ENCODE measurements at places on chromosomes 6 and 20.
A peak's percentile ranks its signal among the peaks of the same experiment; 100 is the strongest.

DNA sequence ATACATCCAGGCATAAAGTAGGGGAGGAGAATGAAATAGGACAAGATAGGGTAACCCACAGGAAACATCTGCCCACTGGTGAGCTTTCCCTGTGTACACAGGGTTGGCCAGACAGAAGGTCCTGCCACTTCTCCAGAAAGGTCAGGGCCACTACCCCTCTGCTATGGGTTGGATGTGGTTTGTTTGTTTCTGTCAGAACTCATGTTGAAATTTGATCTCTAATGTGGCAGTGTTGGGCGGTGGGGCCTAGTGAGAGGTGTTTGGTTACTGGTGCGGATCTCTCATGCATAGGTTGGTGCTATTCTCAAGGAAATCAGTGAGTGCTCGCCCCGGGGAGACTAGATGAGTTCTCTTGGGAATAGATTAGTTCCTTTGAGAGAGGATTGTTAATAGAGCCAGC lies 15.6 kb upstream of the MAS1 start:
- DNase-seq = no peak

DNA sequence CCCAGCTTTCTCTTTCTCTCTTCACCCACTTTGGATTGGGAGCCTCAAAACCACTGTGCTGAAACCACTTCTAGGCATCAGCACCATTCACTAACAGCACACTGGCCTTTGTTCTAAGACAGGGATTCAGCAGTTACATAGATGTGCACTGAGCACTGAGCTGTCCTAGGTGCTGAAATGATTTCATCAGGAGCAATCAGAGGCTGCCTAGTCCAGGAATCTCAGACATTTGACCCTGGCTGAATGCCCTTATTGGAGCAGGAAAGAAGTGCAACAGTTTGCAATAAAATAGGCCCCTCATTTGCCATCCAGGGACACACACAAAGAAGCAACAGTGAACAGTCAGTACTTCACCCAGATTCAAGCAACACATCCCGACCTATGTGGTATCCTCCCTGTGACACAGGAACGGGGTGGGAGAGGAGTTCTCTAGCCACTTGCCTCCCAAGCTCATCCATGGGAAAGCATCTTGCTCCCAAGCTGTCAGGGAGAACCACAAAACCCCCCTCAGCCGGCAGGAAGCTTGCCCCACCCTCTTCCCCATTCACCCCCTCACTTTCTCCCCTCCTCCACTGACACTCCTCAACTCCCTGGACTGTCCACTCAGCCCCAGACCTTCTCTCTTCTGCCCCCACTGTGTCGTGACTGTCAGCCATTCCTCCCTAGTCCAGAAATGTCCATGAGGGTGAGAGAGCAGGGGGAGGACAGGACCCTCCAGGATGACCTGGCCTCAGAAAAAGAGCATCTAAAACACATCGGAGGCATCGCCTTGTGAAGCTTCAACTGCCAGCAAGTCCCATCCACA lies 304.4 kb downstream of the PREX1 start:
- no peak for DNase-seq

DNA sequence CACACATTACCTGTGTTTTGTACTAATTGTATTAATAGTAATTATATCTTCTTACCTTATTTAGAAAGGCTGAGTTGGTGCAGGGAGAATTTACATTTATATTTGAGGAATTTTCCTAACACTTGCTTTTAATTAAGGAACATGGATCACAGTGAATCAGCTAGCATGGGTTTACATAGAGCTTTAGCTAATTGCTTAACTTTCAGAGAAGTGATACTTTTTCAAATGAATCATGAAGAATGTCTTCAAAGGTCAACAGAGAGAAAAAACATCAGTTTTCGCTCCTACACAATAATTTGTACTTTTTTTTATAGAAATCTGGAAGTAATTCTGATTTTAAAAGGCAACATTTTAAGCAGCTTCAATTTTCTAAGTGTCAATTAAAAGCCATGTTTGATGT lies 195.0 kb upstream of the HEY2 start:
- DNase-seq = no peak

DNA sequence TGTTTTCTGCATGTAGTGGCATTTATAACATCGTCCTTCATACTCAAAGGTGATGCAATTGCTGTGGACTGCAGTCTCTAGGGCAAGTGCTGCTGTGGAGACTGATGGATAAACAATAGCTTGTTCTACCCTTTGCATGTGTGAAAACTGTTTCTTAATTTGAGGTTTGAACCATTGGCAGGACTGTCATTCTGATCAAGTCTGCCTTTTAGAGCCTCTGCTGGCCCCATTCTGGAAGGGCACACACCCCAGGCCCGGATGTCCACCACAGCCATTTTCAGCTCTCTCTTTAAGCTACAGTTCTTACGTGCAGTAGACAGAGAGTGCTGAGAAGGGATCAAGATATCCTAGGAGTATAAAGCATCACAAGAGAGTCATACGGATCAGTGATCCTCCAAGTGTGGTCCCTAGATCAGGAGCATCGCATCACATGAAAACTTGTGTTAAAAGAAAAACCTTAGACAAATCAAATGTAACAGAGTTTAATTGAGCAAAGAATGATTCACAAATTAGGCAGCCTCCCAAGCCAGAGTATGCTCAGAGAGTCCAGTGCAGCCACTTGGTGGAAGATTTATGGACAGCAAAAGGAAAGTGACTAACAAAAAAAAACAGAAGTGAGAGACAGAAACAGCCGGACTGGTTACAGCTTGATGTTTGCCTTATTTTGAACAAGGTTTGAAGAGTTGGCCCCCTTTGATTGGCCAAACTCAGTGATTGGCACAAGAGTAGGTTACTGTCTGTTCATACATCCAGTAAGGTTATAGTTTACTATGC lies 52.0 kb downstream of the FRK start:
- no peak for DNase-seq

- DNase-seq = no peak
Observed at GRCh38 chr6:1200409-1201101, 111.3 kb upstream of the FOXQ1 start.

- no peak for DNase-seq
Observed at GRCh38 chr6:150539568-150539967, 60.1 kb upstream of the PLEKHG1 start.

GRCh38 chr6:1570848-1571247 lies 38.9 kb upstream of the FOXC1 start:
- DNase-seq = no peak

GRCh38 chr6:163538331-163538730 lies 123.8 kb downstream of the QKI start:
- no peak for DNase-seq

DNA sequence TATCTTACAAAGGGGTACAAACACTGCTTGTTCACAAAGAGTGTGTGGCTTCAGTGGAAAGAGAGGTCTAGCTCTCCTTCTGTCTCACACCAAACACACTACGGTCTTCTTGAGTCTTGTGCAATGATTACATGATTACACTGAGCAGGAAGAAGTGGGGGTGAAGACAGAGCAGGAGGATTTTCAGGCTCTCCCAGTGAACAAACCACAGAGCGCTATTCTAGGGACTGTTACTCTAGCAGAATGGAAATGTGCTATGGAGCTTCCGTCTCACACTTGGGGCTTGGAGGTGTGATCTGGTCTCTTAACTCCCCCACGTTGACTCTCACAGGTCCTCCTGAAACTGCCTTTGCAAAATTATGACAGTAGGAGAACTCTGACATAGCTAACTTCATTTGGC lies 203.4 kb downstream of the MYLK4 start:
- no peak for DNase-seq

DNA sequence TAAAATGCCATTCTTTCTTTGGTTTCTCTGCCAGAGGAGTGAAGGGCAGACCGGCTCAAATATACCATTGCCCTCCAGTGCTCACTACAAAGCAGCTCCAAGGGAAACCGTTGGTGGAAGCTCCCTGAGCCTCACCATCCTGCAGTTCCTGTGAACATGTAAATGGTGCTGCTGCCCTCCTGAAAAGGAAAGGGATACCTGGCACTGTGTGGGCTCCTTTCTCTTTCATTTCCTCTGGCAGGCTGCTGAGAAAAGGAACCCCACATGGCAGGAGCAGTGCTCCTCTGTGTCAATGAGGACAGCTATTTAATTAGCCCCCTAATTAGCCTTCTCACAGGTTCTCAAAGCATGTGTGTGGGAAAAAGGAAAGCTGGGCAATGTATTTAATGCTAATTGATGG lies 142.5 kb downstream of the KLHL32 start:
- DNase-seq = no peak

- DNase-seq = no peak
Observed at GRCh38 chr6:116022841-116023445, 37.7 kb downstream of the FRK start.

DNA sequence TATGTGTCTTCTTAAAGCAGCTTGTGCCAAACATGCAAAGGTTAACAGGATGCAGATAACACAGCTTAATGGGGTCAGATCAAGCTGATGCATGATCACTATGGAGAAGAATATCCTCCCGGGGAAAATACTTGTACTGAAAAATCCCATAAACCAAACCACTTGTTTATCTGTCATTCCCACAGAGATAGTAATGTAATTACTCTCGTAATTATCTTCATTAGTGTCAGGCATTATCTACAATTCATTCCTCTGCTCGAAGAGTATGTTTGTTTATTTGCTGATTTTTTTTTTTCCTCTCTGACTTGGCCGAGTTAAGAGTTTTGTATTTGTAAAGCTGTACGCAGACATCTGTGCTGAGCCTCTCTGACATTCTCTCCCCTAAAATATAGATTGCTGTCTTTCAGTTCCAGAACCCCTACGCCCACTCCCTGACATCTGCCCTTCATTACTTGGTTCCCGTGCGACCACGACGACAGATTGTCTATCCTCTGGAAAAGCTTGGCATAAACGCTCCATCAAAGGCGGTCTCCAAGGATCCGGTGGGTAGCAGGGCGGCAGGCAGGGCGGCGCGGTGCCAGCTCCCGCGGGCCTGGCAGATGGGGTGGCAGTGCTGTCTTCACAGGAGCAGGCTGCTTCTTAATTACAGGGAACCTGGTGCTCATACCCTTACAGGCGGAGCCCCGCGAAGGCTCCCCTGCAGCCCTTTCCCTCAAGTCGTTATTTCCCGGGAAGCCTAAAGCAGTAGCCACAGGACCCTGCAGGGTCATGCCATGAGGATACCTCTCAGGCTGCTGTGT lies 147.2 kb downstream of the CFAP61 start:
- DNase-seq = no peak

- no peak for DNase-seq
Observed at GRCh38 chr6:100663219-100663863, 198.6 kb upstream of the SIM1 start.

GRCh38 chr6:149499066-149499465 lies 14.3 kb upstream of the ZC3H12D start:
- DNase-seq = no peak

DNA sequence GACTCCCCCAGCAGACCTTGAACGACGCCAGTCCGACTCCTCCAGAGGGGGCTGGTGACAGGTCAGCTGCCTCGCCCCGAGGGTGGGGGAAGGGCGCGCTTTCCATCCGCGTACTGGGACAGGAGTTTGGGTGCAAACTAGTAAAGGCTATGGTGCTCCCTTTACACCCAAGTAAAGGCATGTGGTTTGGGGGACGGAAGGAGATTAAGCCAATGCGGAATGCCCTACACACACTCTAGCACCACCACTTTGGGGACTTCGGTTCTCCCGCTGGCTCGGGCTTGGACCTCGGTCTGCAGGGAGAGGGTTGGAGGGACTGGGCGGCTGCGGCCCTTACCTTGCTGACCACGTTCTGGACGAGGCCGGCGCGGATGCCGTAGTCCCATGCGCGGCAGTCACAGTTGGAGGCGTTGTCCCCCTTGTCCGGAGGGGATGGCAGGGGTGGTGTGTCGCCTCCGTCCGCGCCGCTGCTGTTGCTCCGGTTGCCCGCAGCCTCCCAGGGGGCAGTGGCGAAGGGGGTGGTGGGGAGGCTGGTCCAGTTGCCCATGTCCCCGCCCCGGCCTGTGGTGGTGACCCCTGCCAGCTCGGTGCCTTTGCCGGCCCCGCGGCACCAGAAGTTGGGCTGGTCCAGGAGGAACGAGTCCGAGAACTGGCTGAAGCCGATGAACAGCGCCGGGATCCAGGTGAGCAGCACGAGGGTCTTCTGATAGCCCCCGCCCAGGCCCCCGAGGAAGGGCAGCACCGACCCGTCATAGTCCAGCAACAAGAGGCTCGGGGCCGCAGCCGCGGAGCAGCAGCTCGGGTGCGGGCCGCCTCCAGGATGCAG lies 1.1 kb downstream of the SLC22A23 start:
- no peak for DNase-seq

DNA sequence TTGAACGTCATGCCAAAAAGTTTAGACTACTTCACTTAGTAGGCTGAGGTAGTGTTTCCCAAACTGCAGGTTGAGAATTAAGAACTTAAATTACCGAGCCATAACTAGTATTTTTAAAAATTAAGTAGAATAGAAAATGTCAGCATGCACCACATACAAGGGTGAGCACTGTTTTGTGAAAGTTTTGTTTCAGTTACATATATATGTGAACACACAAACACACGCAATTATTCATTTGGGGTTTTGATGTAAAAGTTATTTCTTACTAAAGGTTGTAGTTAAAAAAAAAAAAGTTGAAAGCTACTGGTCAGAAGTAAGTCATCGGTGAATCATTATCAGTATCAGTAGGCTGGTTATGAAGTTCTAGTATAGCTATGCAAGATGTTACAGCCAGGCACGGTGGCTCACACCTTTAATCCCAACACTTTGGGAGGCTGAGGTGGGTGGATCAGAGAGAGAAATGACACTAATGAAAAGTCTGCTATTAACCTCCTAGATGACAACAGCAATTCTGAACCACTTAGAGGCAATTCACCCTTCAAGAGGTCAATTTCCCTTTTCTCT lies 24.1 kb downstream of the FASTKD5 start:
- DNase-seq = no peak

- no peak for DNase-seq
Observed at GRCh38 chr6:153032255-153032882, 29.9 kb upstream of the MTRF1L start.

GRCh38 chr6:62889240-62889639 lies 322.0 kb upstream of the FKBP1C start:
- no peak for DNase-seq

DNA sequence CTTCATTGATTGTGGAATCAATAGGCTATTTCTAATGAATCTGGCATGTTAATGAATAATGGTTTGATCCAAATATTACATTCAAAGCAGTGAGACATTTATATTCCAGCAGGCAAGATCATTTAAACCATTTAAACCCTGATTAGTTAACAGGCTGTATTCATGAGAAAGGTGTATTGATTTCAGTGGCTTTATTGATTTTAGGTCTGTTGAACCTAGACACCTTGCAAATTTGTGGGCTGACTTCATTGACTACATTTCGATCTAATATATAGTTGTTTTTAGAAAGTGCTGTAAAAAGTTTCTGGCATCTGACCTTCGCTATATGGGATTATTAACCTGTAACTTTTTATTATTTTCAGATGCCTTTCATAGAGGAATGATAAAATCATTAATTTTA lies 900.1 kb upstream of the CITED2 start:
- DNase-seq = no peak

GRCh38 chr6:24936641-24937317 lies 1.0 kb upstream of the RIPOR2 start:
- peak; percentile 57 for DNase-seq

DNA sequence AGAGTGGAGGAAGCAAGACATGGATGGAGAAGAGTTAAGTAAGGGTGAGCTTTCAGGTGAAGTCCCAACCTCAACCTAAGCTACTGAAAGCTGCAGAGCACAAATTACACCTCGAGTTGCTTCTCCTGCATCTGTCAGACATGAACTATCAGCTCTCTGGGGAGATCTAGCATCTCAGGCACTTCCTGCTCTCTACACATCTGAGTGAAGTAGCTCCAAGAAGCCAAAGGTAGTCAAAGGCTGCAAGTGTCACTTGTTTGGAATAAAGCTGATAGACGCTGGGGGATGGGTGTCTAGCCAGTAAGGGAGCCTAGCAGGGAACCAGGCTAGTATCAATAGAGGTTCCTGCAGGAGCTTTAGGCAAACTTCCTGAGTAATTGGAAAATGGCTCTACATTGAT lies 228.0 kb downstream of the PLCB1 start:
- DNase-seq = no peak

GRCh38 chr6:143603455-143603854 lies 74.3 kb upstream of the PHACTR2 start:
- no peak for DNase-seq
